ENCODE measurements at places on chromosomes 5 and 9.

DNA sequence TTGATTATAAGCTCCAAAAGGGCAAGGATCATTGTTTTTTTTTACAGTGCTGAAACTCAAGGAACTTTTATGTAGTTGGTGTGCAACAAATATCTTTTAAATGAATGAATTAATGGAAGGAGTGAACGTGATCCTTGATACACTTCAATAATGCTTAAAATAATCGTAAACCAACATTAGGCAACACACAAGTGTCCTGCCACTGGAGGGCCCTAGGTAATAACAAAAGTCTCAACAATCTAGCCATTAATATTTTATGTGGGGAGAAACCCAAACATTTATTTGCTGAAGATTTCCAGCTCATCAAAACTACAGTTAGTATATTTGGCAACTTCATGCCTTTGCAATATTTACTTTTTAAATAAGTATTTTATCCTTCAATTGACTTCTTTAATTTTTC is 309.0 kb upstream of the FBXL7 start:
- DNase-seq = no peak

DNA sequence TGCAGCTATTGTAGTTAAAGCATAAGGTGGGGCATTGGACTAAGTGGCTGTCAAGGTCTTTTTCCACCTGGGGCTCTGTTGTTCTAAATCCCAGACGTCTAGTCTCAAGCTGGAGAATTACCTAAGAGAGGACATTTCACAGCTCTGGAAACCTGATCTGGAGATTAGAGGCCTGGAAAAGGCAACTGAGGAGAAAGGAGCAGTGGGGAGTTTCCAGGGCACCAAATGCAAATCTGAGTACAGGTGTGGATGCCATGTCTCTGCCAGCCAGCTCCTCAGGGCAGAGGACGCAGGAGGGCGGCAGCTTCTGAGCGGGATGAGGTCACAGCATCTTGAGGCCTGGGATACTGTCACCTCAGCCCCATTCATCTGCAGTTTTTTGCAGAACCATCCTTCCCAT is 65.2 kb downstream of the PPARGC1B start:
- DNase-seq = no peak

DNA sequence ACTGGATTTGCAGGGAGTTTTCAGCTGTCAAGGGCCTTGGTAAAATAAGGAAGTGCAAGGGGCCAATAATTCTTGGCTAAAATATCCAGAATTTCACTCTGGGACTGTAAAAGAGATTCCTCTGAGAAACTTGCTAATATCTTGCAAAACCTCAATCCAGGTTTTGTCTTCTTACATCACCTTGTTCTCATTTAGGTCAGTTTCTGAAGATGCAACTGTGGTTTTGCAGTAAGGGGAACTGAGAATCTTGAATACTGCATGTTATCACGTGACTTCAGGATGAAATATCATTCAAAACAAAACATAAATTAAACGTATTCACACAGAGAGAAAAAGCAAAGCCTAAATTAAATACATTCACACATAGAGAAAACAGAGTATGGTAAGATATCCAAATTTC is 35.0 kb upstream of the RIC1 start:
- DNase-seq = no peak

DNA sequence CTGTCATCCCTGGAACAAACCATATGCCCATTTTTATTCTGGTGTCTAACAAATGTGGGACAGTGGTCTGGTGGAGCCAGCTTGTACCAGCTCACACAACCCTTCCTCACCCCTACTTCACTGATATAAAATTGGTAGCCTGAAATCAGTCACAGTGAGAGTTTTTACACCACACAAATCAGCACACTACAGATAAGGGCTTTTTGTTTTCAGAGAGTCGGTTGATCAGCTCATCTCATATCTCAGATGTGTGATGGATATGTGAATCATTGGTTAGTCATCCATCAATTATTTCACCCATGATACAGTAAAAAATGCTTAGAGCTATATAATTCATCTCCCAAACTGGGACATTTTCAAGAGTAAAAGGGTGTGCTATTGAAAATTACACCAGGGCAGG is 529.2 kb downstream of the EBF1 start:
- DNase-seq = no peak

DNA sequence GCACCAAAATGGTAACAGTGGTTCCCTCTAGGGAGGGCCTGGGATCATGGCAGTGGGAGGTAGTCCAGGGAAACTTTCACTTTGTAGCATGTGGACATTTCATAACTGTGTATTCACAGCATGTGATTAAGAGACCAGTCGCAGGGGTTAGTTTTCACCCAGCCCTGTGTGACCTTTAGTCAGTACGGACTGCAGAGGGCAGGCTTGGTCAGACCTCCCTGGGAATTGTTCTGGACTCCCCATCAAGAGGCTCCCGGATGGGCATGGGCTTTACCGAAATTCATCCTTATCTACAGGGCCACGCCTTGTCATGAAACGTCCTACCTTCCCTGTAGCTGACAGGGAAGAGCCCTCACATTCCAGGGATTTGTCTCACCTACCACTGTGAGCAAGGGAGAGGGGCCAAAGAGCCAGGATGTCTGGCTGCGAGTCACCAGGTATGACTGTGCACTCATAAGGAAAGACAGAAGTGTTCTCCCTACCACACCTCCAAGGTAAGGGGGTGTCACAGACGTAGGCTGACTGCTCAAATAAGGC is 19.9 kb downstream of the GPX3 start:
- DNase-seq = no peak

GRCh38 chr5:168317096-168317520 is 25.7 kb downstream of the WWC1 start:
- DNase-seq = no peak

DNA sequence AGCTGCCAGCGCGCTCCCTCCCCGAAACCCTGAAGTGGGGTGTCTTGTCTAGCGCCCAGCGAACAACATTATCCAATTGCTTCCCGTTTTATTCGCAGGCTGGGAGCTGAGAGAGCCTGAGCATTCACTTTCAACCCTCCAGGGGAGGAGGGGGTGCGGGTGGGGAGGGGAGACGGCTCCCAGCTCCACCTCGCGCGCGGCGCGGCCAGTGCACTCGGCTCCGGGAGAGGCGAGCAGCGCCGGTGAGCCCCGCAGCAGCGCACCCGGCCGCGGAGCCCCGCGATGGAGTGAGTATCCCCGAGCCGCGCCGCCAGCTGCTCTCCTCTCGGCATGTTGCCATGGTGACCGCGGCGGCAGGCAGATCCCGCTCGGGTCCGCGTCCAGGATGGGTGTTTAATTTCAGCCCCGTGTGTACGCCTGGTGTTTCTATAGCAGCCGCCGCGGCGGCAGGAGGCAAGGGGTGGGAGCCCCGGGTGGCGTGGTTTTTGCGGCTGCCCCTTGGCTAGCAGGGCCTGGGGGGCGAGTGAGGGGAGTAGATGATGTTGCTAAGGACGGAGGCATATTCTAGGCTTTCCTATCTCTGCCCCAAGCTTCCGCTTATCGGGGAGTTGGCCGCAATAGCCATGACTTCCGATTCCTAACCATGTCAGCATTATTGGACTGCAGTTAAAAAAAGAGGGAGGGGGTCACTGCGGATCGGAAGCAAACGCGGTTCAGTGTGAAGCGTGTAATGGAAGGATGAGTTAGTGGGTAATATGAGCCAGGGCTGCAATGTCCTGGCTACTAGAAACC is 139.2 kb upstream of the PALM2AKAP2 start:
- DNase-seq = no peak

DNA sequence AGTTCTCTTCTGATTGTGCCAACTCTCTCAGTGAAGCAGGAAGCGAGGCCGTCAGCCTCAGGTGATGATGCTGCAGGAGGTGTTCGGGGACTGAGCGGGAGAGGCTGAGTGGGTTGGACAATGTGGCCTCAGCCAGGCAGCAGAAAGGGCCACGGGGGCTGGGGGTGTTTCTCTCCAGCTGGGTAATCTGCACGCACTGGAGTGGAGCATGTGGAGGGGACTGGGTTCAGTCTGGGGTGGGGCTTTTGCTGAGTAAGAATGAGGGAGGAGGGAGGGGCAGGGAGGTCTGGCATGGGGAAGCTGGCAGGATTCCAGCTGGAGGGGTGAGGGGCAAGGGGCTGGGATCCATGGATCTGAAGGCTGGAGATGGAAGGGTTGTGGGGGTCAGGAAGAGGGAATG is 60.8 kb upstream of the PHYKPL start:
- DNase-seq = no peak
